ENCODE measurements at places on chromosomes 16 and 17. TPM values are rescaled to one million over a fixed set of nuclear protein-coding genes. Genes with fewer than 3 reads are reported as not detected.

GRCh38 chr17:4920351-4921048 is 11.6 kb upstream of the GP1BA start:
- DNase-seq = no peak

Gene TEKT3
- polyA plus RNA-seq = 1.2 TPM

Gene GFAP
- polyA plus RNA-seq = 0.38 TPM

Gene ZNF597
- 1.7 TPM for polyA plus RNA-seq

Gene ARHGAP27
- 10.0 TPM for polyA plus RNA-seq

- no peak for DNase-seq
Measured at GRCh38 chr17:33858682-33859081, 396.4 kb upstream of the CCL2 start.

DNA sequence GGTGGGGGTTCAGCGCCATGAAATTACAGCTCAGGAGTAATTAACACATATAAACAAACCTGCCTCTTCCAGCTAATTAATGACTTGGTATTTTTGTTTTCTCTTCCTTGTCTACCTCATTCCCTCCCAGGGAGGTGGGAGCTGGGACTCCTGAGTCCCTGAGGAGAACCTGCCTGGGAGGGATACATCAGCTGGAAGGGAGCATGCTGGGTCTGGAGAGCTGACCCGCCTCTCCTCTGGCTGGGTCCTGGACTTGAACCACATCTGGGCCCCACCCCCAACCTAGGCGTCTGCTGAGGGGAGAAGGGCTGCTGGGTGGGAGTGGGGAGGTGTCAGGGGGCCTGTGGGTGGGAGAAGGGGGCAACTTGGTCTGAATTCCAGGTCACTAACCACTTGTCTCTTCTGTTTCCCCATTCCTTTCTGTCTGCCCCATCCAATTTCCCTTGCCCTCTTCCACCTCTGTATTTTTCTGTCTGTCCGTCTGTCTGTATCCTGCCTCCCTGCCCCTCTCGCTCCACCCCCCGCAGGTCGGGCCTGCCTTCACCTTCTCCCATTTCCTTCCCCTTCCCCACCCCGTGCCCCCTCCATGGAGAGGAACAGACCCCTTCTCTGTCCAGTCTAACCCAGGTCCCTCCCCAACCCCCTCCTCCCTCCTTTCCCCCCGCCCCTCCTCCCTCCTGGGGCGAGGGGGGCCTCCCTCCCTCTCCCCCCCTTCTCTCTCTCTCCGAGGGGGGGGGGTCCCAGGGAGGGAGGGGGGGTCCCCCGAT is at the start of gene NLGN2:
NLGN2 (plus strand) TSS at position 361 of the 767 bp plus-strand sequence. CDS start 411 bp downstream, outside the sequence.
- no peak for DNase-seq

Gene ARL5C
- 0.59 TPM for polyA plus RNA-seq

- DNase-seq = no peak
Measured at GRCh38 chr16:1769402-1770300, 1.7 kb downstream of the NME3 start.

DNA sequence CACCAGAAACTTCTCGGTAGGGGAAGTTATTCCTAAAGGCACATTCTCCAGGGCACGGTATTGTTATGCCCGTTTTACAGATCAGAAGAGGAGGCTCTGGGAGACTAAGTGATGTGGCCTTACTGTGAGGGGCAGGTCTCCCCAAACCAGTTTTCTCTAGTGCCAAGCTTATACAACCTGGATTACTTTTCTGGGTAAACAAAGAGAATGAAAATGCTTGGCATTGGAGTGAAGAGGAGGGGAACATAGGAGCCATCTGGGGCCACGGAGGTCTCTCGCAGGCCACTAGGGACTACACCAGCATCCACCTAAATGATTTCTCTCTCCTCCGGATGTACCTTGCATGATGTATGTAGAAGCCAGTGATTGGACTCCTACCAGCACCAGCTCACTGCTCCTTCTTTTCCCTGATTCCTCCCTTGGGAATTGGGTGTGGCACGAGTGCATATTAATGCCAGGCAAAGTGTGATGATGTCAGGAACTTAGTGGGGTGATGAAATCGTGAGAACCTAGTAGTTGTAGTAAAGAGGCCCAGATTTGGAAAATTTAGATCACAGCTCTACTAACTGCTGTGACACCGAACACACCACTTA is 674 bp downstream of the TOM1L1 start:
- no peak for DNase-seq

- no peak for DNase-seq
Measured at GRCh38 chr17:957856-958421, 21.6 kb downstream of the NXN start.

DNA sequence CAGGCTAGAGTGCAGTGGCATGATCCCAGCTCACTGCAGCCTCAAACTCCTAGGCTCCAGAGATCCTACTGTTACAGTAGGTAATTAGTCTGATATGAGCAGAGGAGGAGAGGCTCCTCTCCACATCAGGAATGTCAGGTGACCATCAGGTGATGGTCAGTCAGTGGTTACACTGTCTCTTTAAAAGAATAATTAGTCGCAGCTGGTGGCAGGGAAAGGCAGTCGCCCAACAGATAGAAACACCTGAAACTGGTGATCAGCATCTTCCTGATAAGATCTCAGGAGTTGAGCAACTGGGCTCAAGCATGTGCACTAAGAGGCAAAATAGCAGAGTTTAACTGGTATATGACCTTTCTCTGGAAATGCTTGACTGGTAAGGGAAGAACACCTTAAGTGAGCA is 21.5 kb upstream of the ABCA5 start:
- DNase-seq = no peak

DNA sequence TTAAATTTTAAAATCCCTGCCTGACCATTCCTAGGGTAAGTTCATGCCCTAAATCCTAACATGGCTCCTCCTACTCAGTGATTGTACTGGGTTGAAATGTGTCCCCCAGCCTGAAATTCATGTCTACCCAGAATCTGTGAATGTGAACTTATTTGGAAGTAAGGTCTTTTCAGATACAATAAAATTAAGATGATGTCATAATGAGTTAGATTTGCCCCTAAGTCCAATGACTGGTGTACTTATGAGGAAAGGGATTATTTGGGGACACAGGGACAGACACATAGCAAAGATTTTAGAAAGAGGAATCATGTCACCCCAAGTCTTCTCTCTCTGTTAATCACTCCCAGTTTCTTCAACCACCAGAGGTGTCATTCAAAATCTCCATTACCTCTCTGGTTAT is 185.3 kb downstream of the HS3ST4 start:
- DNase-seq = no peak

DNA sequence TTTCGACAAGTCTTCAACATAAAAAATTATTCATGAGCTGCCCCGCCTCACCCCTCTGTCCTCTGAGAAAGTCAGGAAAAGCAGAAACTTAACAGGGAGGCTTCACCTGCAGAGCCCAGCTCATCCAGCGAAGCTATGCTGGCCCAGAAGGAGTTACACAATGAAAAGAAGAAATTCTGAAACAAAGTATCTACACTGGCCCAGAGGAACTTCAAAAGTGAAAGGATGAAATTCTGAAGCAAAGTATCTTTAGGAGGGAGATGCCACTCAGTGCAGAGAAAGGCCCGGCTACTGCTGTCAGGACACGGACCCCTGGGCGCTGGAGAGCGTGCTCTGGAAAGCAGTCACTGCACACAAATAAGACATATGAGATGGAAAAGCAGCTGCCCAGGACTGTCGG is 1.6 kb downstream of the GALNS start:
- no peak for DNase-seq

GRCh38 chr17:58317421-58318064 is 11.1 kb downstream of the TSPOAP1 start:
- DNase-seq = no peak

Gene TBKBP1
- 34.0 TPM for polyA plus RNA-seq

DNA sequence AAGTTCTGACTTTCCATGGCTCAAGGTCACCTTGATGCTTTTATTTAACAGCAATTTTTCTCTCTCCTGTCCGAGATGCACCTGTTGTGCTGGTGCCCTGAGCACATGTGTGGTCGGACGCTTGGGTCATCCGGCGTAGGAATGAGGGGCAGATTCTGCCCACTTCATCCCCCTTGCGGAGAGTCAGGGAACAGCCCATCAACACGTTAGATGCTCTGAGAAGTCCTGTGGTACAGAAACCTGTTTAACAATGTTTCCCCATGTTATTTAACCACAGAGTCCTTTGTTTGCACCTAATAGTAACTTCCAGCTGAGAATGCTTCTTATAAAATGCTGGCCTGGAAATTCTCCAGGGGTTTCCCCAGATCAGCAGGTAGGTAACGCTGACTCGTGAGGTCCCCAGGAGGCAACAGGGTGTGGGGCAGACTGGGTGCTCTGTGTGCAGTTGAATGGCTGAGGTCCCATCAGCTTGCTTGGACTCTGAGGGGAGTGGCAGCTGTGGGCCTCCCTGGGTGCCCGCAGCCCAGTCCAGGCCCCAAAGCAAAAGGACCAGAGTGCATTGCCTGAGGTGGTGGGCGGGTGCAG is 17.8 kb downstream of the DOC2B start:
- no peak for DNase-seq

DNA sequence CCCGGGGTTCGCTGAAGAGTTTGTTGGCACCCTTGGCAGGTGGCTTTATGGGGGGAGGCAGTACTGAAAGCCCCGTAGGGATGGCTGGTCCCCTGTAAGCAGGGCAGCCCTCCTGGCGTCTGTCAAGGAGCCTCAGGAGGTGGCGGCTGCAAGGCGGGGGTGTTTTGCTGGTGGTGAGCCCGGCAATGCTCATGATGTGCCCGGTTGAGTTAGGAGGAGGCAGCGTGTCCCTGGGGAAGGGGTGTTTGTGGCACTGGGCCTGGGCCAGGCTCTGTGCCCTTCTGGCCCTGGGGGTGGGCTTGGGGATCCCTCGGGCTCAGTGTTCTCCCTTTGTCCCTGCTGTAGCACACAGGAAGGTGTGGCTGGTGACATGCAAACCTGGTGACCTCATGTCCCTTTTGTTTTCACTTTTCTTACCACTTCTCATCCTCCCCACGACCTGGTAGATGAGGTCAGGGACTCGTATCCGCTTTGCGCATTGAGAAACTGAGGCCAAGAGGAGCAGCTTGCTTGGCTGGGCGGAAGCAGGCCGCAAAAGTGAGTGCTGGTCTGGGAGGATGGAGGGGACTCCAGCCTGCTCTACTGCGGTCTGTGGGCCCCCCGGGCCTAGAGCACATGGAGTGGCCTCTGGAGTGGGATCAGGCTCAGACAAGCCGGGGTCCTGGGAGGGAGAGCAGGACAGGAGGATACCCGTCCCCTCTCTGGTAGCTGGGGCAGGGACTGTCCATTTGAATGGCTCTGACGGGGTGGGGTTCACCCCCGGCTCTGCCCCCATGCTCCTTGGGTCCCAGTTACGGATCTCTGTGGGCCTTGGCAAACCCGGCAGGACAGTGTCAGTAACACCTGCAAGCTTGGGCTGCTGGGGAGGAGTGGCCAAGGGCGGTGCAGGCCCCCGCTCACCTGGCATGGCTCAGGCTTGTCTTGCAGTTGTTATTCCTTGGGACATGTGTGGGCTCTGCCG is 2.2 kb downstream of the SNN start:
- DNase-seq = no peak

Gene EME1
- polyA plus RNA-seq = 4.8 TPM

GRCh38 chr16:65294165-65294564 is 172.3 kb upstream of the CDH11 start:
- no peak for DNase-seq

GRCh38 chr17:44354582-44355561 is 8.8 kb downstream of the FAM171A2 start:
- no peak for DNase-seq

- DNase-seq = no peak
Measured at GRCh38 chr17:42118545-42118944, 2.6 kb downstream of the KAT2A start.

Gene MMP28
- polyA plus RNA-seq = 3.6 TPM

GRCh38 chr17:78976907-78977680 is 2.6 kb downstream of the LGALS3BP start:
- DNase-seq = no peak

DNA sequence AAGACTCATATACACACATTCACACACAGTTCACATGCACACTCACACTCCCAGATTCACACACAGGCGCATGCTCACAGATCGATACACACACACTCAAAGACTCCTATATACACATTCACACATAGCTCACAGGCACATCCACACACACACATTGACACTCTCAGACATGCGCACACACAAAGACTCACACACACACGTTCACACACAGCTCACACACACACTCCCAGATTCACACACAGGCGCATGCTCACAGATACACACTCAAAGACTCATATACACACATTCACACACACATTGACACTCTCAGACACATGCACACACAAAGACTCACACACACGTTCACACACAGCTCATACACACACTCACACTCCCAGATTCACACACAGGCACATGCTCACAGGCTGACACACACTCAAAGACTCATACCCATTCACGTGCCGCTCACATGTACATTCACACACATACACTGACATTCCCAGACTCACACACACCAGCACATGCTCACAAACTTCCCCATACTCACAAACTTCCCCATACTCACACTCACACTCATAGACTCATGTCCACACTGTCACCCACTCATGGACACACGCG is 25.6 kb upstream of the KRT17 start:
- no peak for DNase-seq

Gene HOXB1
- not detected for polyA plus RNA-seq

Gene MLLT6
- polyA plus RNA-seq = 74.0 TPM

Gene C17orf50
- polyA plus RNA-seq = not detected

GRCh38 chr17:77076124-77076830 is 64.5 kb upstream of the SEC14L1 start:
- no peak for DNase-seq

- no peak for DNase-seq
Measured at GRCh38 chr16:2273484-2273883, 5.6 kb upstream of the RNPS1 start.

GRCh38 chr17:41404024-41404671 is 6.7 kb upstream of the KRT31 start:
- DNase-seq = no peak

- DNase-seq = no peak
Measured at GRCh38 chr17:67137860-67138259, 93.5 kb downstream of the CACNG1 start.

Gene NPTX1
- polyA plus RNA-seq = 0.22 TPM

DNA sequence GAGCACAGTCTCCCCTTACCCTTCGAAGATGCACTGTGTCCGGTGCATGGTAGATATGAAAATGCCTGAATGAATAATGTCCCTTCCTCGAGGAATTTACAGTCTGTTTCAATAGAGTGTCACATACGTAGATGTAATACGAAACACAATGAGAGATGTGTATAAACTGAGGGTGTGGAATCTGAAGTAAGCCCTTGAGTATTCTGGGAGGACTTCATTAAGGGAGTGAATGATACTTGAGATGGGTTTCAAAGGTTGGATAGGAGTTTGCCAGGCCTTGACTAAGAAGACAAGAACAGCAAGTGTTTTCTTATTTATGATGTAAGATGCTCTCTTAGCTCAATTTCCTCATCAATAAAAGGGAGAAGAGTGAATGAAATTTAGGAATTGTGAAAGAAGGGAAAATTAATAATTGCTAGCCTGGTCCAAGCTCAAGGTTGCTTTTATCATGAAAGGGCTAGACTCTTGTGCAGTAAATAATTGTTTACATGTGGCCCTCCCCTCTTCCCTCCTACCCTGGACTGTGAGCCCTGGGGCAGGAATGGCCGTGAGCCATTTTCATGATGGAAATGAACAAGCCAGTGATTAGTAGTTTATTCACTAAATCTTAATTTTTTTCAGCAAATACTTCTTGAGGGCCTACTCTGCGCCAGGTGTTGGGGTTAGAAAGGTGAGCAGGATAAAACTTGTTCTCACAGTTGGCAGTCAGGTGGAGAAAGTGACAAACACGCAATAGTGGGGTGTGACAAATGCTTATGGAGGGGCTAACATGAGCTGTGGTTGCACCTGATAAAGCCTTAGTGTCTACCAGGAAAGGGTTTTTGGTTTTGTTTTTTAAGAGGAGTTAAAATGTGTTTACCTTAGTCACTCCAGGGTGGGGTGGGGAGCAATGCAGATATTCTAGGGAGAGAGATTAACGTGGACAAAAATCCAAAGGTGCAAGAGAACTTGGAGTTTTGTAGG is 1.6 kb downstream of the KIF22 start:
- no peak for DNase-seq

Data from forelimb muscle (tissue), 1 donor.